ENCODE measurements at places on chromosomes 7 and 10. TPM values are rescaled to one million over a fixed set of nuclear protein-coding genes. Genes with fewer than 3 reads are reported as not detected.

- no peak for DNase-seq
Observed at GRCh38 chr10:64038107-64038506, 516.9 kb downstream of the REEP3 start.

- no peak for DNase-seq
Observed at GRCh38 chr10:52250510-52250909, 63.6 kb upstream of the DKK1 start.

- peak; percentile 90 for DNase-seq
Observed at GRCh38 chr10:125060826-125061556, 99.4 kb downstream of the CTBP2 start.

SEC24C gene
- total RNA-seq: 54.0 TPM

DNA sequence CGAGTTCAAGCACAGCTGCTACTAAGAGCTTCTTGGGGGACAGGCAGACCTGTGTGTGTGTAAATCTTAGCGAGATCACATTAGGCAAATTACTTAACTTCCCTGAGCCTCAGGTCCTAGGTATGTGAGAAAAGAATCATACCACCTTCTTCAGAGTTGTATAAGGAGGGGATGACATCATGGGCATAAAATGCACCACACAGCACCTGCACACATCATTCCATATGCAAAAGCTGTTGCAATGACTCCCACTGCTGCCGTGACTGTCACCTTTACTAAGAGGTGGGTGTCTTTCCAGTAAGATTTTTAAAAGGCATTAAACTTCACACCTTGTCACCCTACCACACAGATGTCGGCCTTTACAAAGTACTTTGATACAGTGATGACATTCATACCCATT lies 146.0 kb downstream of the FANK1 start:
- DNase-seq: no peak

DNA sequence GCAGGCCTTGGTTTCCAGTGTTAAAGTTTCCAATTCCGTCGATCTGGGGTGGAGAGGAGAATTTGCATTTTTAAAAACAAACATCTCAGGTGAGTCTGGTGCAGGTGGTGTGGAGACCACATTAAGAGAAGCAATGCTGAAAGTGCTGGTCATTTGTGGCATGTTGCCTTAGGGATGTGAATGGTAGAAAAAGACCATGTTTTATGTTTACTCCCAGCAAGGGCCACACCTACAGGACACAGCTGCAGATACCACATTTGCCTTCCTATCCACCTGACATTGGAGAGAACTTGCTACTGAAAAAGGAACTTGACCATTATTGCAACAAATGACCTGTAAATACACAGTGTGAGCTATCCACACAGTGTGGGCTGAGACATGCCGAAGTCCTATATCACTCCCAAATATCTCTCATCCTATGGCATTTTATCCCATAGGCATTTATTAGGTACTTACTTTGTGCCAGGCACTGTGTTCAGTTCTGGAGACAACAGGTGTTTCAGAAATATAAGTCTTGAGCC lies 183.1 kb downstream of the NRP1 start:
- DNase-seq: no peak

DNA sequence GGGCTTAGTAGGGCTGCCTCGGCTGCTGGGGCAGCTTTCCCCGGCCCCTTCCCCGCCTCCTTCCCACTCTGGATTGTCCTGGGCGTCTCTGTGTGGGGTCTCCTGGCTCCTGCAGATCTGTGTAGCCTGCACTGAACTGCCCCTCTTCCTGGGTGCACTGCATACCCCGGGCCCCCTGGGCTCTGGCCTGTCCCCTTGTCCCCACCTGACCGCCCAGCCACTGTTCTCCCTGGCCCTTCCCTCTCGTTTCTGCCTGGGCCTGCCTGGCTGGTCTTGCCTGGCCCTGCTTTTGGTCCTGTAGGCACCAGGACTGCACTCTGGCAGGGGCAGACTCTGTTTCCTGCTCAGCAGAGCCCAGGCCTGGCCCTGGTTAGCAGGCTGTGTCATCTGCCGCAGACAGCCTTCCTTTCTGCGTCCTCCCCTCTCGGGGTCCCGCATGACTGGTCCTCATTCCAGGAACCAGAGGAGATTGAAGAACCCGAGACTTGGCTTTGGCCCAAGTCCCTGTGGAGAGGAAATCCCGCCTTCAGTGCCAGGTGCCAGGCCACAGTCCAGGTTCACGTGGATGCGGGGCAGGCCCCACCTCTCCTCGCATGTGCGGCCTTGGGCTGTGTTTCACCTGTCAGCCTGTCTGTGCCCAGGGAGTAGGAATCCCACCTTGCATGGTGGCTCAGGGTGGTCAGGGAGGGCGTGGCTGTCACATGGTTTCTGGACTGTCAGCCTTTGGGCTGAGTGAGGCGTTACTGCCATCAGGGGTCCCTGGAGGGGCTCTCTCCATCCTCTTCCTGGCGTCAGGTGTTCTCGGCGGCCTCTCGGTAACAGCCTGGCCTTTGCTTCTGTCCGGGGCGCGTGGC lies 9.2 kb downstream of the INPP5A start:
- no peak for DNase-seq

All from fibroblast of villous mesenchyme (primary cell).